ENCODE measurements at places on chromosomes 5 and 9. TPM values are rescaled to one million over a fixed set of nuclear protein-coding genes. Genes with fewer than 3 reads are reported as not detected.

- no peak for DNase-seq
Measured at GRCh38 chr9:83330207-83331196, 207.7 kb downstream of the FRMD3 start.

DNA sequence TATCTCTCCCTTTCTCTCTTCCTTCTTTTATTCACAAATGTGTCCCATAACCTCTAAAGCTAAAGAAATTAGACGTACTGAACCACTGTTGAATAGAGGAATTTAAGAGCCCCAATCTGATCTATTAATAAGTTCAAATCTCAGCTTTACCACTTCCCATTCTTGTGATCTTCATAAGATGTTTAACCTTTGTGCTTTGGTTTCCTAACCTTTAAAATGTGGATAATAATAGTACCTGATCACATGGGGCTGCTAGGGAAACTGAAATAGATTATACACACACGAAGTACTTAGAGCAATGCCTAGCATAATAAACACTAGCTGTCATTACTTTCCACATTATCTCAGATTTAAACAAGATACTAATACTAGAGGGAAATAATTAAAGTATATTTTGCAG lies 324.3 kb upstream of the SEMA6A start:
- DNase-seq = no peak

DNA sequence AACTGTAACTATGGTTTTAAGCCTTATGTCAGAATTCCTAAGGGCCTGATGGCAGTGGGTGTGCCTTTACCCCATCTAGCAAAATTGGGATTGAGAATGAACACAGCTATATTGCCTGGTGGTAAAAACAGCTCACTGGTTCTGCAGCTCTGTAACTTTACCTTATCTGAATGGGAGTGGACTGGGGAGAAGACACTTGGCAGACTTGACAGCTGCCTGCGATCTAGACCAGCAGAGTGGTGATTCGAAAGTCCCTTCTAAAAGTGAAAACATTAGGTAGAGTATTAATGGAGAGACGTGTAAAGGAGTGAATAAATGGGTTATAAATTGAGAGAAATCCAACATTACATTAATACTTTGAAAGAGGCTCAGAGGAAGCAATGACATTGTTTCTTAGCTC lies 289.1 kb upstream of the EDIL3 start:
- DNase-seq = no peak

DNA sequence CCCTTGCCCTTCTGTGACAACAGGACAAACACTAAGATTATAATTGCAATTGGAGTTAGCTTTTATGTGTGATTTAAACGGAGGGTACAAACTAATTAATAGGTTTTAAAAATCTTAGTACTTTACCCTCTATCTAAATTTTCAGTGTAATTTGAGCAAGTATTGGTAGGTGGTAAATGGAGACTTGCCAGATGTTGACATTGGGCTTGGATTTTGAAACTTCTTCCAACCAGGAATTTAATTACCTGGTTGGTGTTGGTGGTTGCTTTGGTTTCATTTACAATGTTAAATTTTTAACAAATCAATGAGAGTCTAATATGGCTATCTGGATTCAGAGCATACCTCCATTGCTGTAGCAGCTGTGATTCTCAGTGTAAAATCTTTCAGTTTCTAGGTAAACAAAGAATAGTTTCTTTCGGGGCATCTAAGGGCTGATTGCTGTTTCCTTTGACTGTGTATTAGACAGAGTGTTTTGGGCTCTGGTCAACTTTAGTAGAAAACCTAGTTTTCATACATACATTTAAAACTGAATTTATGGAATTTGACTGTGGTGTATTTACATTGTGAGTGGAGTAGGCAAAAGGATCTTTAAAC lies 1.9 kb downstream of the DAPK1 start:
- DNase-seq = no peak

DNA sequence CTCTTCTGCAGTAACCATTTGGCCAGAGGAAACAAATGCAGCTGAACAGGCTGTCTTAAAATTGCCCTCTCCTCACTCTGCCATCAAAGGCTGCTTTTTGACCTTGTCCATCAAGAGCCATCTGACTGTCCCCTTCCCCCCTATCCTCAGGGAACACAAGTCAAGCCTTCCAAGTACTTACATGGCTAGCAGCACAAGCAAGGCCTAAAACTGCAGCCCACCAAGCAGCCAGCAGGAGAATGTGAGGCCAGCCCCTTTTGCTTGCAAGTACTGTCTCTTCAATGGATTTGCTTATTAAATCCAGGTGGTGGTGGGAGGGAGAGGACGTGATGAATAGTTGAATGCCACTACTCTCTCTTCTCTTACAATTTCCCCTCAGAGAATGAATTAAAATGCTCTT lies 83.5 kb downstream of the HTR1A start:
- no peak for DNase-seq

Gene ADAMTS12
- 10.7 TPM for total RNA-seq

Gene FBXO4
- 13.4 TPM for total RNA-seq
